Brain pericyte (primary cell): ENCODE measurements at places on chromosomes 6 and 20.

DNA sequence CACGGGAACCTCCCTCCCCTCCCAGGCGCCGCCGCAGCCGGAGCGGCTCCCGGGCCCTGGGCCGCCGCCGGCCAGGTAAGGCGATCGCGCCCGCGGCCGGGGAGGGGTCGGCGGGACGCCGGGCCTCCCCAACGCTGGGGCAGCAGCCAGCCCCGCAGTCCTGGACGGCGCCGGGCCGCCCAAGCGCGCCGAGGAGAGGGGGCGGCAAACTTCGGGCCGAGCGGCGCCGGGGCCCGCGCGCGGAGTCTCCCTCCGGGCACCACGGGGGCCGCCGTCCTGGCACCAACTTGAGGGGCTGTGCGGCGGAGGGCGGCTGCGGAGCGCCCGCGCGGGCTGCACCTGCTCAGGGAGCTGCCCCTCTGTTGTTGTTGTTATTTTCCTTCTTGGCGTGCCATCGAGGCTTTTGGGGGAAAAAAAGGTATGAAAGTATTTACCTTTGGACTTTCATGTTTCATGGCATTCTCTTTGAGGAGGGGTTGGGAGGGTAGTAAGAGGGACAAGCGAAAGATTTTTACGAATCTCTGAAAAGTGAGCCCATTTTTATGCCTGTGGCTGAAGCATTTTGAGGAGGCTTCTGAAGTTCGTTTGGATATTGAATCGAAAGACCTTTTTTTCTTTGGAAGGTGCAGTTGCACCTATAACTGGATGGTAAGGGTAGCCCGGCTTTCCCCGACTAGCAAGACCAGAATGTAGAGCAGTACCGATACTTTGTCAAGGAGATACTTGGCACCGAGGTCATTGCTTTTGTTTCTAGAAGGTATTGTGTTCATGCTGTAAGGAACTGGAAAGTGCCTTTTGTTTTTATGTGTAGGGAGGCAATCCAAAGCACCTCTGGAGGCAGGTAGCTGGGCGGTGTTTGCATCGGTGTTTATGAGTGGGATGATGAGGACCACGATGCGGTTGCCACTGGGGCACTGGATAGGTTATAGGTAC lies at the start of gene RNF182:
TSS of gene RNF182 (plus strand) at position 4 of the 933 bp plus-strand sequence. CDS start 52,168 bp downstream, outside the sequence.
- no peak for DNase-seq

DNA sequence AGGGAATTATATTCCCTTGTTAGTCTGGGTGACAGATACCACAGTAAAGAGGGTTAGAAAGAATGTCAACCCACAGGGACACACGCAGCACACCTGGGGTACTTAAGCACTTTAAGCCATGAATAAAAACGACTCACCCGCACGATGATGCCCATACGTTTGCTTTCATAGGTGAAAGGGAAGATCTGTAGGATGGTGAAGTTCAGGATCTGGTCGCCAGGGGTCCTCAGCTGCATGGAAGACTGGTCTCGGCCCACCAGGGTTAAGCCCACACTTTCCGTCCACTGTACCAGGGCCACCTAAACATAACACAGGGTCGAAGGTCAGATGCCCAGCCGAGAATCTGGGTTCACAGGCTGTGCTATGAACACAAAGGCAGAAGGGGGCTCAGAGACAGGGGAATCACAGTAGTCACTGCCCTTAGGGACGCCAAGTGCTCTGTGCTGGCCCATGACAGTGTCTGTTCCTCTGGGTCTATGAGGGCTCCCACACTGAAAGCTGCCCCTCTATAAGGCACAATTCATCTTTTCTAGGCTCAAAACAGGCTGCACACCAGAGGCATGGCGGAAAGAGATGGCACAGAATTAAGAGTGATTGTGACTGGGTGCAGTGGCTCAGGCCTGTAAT lies 96.8 kb upstream of the NFATC2 start:
- no peak for DNase-seq

- DNase-seq, result no peak
These were observed 996 bp upstream of the SEC23B start for GRCh38 chr20:18506744-18507143.

- no peak for DNase-seq
These were observed 25.4 kb upstream of the CCN2 start for GRCh38 chr6:131976545-131977061.

- peak; percentile 39 for DNase-seq
These were observed 314.5 kb downstream of the COL12A1 start for GRCh38 chr6:74891349-74891831.
